Muscle of arm (tissue), 14 donors: ENCODE measurements at places on chromosomes 6 and 20. TPM values are rescaled to one million over a fixed set of nuclear protein-coding genes. Genes with fewer than 3 reads are reported as not detected.

The LAMA2 gene
- 119 TPM for polyA plus RNA-seq

The CCM2L gene
- 12.7 TPM for polyA plus RNA-seq

The GPR63 gene
- 2.7 TPM for polyA plus RNA-seq

The PGBD1 gene
- polyA plus RNA-seq = 5.4 TPM

The TGM2 gene
- 11.8 TPM for polyA plus RNA-seq

The CYP24A1 gene
- polyA plus RNA-seq = not detected

The HTR1E gene
- not detected for polyA plus RNA-seq

The ALDH5A1 gene
- 12.0 TPM for polyA plus RNA-seq

The TMEM170B gene
- polyA plus RNA-seq = 5.7 TPM

The TRAPPC3L gene
- not detected for polyA plus RNA-seq

The PGC gene
- not detected for polyA plus RNA-seq

The BTNL2 gene
- polyA plus RNA-seq = not detected

The DAAM2 gene
- polyA plus RNA-seq = 36.9 TPM

The IL20RA gene
- 32.3 TPM for polyA plus RNA-seq

The THBS2 gene
- 39.5 TPM for polyA plus RNA-seq

The ALDH8A1 gene
- polyA plus RNA-seq = 1.0 TPM

The PNISR gene
- 160 TPM for polyA plus RNA-seq

The ZBP1 gene
- not detected for polyA plus RNA-seq

The FNDC1 gene
- 178 TPM for polyA plus RNA-seq

The FABP7 gene
- polyA plus RNA-seq = 1.7 TPM

The SIRPA gene
- not detected for polyA plus RNA-seq

The SENP6 gene
- polyA plus RNA-seq = 92.7 TPM

The TXLNB gene
- polyA plus RNA-seq = 50.1 TPM

The ADA gene
- polyA plus RNA-seq = 10.5 TPM

The GRM1 gene
- polyA plus RNA-seq = 0.07 TPM

The SALL4 gene
- 0.15 TPM for polyA plus RNA-seq

The AHCY gene
- 161 TPM for polyA plus RNA-seq

The MRAP2 gene
- 26.3 TPM for polyA plus RNA-seq

The PM20D2 gene
- polyA plus RNA-seq = 23.1 TPM

The RAET1L gene
- polyA plus RNA-seq = not detected

The HLA-DQB1 gene
- 3.7 TPM for polyA plus RNA-seq

The ZNFX1 gene
- polyA plus RNA-seq = 10.3 TPM

The SUMO4 gene
- polyA plus RNA-seq = 1.2 TPM

The TRIM40 gene
- not detected for polyA plus RNA-seq

The ANKEF1 gene
- 1.1 TPM for polyA plus RNA-seq

The PLN gene
- polyA plus RNA-seq = 7.5 TPM

The MAS1L gene
- not detected for polyA plus RNA-seq

The TMC2 gene
- polyA plus RNA-seq = not detected
